ENCODE measurements at places on chromosomes 16 and 17.

GRCh38 chr17:67049025-67049739 is 4.8 kb downstream of the CACNG1 start:
- DNase-seq, result no peak

DNA sequence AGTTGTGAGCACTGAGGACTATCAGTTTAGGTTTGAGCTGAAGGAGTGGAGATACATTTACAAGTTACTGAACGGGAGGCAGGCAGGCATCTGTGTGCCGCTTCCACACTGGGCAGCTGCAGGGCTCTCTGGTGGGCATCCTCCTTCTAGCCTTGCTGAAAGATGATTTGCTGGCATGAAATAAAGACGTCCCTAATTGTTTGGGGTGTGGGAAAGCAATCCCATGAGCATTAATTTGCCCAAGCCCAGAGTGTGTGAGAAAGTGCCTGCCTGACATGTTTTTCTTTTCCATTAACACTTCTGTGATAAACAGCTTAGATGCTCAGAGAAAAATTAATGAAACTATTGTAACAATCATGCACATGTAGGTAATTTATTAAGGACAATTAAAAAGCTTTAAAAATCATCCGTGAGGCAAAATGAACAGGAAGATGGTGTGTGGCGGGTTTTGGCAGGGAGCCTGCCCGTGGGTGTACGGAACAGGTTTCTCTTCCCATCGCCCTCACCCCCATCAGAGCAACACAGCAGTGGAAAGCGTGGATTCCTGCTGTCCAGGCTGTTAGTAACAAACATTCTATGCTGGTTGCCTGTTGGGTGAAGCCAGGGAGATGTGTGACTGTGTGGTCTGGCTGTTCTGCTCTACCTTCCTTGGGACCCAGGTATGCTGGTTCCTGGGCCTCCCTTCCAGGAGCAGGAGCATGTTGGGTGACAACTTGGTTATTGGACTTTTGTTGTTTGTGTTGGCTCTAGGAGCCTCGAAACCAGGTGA is 191.9 kb downstream of the MSI2 start:
- no peak for DNase-seq

GRCh38 chr17:60646701-60647100 is 30.9 kb upstream of the BCAS3 start:
- DNase-seq, result no peak

DNA sequence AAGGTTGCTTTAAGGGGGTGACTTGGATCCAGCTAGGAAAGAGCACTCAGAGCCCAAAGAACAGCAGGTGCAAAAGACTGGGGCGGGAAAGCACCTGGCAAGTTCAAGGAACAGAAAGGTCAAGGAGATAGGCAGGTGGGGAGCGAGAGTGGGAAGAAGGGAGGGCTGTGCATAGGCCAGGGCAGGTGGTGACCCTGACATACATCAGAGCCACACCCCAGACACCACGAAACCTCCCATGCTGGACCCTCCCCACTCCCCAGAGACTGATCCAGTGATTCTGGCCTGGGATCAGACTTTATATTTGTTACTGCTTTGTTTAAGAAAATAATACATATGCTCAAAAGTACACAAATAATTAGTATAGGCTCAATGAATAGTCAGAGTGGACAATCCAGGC is 48.5 kb upstream of the RBFOX3 start:
- no peak for DNase-seq

DNA sequence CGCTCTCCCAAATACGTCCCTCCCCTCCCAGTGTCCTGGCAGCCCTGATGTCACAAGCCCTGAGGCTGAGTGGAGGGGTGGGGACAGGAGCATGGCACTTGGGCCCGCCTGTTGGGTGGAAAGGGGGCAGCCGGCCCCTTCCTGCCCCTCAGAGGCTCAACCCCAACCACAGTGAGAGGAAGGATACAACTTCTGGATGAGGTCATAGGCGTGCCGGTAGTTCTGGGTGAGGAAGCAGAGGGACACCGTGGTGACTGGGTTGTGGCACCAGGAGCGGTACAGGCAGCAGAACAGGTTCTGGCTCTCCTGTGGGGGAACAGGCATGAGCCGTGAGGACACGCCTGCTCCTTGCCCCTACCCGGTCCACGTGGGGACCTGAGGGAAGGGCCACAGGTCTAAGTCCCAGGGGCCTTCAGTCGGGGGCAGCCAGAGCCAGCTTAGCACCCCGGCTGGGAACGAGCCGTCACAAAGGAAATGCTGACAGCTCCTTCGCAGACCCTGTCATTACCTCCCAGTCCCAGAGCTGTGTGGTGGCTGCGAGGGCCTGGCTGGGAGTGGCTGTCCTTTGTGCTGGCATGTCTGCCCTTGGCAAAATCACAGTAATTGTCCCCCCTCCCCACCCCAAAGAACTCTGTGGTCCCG is 11.2 kb upstream of the MTSS2 start:
- no peak for DNase-seq

DNA sequence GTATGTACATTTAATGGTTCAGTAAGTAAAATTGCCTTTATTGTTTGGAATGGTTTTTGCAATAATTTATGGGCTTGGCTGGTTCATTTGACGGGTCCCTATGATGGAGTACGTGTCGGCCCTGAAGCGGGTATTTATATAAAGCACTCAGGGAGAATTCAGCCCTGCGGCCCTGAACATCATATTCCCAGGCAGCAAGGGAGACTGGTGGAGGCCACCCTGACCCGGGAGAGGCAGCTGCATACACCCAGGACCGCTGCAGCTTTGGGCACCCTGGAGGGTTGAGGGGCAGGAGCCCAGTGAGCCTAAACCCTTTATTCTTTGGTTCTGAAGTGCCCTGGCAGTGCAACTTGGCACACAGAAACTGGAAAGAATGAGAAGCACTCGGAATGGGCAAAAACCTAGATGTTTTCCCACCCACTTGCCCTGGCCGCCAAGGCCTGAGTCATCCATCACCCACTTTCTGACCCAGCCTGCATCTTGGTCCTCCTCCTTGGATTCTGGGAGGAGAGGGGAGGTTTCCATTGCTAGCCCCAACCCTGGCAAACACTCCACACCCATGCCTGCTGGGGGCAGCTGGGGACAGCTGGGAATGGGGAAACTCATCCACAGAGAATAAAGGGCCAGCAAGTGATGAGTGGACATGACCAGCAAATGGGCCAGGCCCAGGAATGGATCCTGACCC is 162.2 kb upstream of the TNRC6C start:
- DNase-seq, result no peak

DNA sequence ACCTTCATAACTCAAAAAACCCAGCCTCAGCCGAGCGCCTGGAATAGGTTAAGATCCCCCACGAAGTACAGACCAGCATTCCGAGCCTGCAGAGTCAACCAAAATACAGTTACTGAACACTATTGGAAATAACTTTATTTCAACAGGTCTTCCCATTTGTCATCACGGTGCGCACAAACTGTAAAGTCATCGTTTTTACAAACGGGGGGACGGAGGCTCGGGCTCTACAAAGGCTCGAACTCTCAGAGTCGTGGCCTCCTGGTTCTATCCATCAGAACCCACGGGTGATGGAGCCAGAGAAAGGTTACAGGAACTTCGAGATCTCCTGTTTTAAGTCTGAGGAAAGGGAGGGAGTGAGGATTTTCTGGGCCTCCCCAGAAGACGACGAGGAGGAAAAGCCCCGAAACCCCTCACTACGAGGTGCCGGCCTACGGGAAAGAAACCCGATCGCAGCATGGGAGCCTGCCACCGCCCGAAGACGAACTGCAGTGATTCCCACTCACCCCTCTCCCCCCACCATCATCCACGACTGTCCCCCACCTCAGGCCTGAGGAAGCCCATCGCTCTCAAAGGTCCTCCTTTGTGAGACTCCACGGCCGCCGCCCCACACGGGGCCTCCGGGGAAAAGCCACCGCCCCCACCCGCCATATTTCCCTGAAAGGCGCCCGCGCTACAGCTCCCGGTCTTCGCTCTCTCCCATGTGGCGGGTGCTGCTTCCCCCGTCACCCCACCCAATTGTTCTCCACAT is 917 bp downstream of the YWHAE start:
- DNase-seq, result peak; percentile 21

- no peak for DNase-seq
Measured at GRCh38 chr16:1958715-1959268, 546 bp upstream of the NDUFB10 start.

GRCh38 chr16:3020604-3021448 is 658 bp downstream of the TNFRSF12A start:
- DNase-seq, result no peak

Data from AML-193 (cell line).